ENCODE measurements at places on chromosomes 3 and 15. TPM values are rescaled to one million over a fixed set of nuclear protein-coding genes. Genes with fewer than 3 reads are reported as not detected.

Gene CGGBP1
- 37.3 TPM for total RNA-seq

Gene GNAT1
- not detected for total RNA-seq

Gene MOBP
- total RNA-seq = not detected

Gene ADAMTS9
- 4.4 TPM for total RNA-seq

Gene LMLN
- 6.1 TPM for total RNA-seq

Gene TMEM212
- not detected for total RNA-seq

Gene TLR9
- total RNA-seq = not detected

Gene CFAP92
- 0.06 TPM for total RNA-seq

Gene DET1
- total RNA-seq = 6.3 TPM

Gene AQP9
- total RNA-seq = not detected

Gene ARPP21
- 0.41 TPM for total RNA-seq

Gene TNIK
- 5.5 TPM for total RNA-seq

Gene LRTM1
- not detected for total RNA-seq

Gene STARD5
- 3.2 TPM for total RNA-seq

Gene GOLGA8O
- total RNA-seq = not detected

Gene FES
- 0.88 TPM for total RNA-seq

Gene CEMIP
- 0.06 TPM for total RNA-seq

Gene ACTC1
- not detected for total RNA-seq

Gene ARNT2
- 5.3 TPM for total RNA-seq

Gene ERICH6
- 0.06 TPM for total RNA-seq

Gene WNT7A
- total RNA-seq = not detected

Gene COL6A6
- total RNA-seq = not detected

Gene RLBP1
- not detected for total RNA-seq

Gene STRA6
- 12.9 TPM for total RNA-seq
